Activated T-cell treated with anti-CD3 and anti-CD28 coated beads for 1 hour (primary cell): ENCODE measurements at places on chromosomes 6 and 20.

DNA sequence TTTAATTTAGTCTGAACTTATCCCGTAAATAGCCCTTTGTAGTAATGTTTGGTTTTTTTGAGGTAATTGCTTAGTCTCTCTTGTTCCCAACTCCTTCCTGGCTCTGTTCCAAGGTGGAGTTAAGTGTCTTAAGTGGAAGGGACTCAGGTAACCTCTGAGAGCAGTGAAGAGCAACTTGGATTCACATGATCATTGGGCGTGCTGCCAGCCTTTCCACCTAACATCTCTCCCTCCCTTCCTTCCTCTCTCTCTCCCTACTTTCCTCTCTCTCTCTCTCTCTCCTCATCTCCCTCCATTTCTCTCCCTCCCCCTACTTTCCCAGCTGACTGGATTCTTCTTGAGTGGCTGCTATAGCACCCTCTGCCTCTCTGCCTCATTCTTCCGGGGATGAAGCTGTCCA lies 232.9 kb upstream of the SASH1 start:
- DNase-seq, result no peak

- no peak for DNase-seq
These were observed 575 bp downstream of the WTAP start for GRCh38 chr6:159727717-159728445.

DNA sequence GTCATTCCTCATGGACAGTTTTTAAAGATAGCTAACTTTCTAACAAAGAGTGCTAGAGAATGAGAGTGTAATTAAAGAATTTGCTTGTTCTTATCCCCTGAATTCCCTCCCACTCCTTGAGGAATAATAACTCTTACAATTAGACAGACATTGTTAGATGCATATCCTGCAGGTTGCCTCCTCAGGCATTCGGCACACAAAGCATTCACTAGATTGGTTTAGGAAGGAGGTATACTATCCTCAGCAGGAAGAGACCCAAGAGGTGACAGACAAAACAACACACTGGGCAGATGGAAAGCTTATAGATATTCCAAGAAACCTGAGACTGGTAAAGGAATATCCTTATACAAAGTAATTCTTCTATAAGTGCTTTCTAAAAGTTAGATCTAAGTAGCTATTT lies 109.1 kb upstream of the FAM184A start:
- DNase-seq, result no peak

- DNase-seq, result peak; percentile 48
These were observed 67.3 kb downstream of the PREX1 start for GRCh38 chr20:48760403-48760983.

DNA sequence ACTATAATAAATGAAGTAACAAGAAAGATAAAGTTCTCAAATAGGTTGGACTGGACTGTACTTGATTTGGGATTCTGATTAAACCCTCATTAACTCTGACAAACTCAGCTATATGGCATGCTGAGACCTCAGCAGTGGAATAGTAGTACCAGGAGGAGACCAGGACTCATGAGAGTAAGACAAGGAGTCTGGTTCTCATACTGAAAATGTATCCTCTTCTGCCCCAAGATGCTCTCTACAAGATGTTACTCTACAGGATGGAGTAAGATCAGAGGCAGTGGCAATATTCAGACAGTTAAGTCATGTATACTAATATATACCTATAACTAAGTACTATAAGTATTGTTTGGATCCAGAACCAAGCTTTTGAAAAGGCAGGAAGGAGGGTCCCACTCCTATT lies 31.9 kb upstream of the SYNCRIP start:
- no peak for DNase-seq

DNA sequence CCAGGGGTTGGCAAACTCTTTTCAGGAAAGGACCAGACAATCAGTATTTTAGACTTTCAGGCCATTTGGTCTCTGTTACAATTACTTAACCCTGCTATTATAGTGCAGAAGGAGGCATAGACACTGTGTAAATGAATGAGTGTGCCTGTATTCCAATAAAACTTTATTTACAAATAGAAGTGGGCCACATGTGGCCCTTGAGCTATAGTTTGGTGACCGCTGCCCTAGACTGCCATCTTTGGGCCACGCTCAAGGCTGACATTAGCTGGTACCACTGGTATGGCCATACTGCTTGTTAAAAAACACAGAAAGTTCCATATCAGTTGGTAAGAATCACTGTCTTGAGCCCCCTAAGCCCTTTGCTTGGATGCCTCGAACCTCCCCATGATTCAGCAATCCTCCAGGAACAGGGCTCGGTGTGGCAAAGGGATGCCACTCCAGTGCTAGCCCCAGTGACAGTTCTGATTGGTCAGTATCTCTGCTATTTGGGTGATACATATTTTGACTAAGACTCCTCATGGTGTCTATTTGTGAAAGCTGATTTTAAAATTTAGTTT lies 23.3 kb upstream of the SNRNP48 start:
- DNase-seq, result no peak

DNA sequence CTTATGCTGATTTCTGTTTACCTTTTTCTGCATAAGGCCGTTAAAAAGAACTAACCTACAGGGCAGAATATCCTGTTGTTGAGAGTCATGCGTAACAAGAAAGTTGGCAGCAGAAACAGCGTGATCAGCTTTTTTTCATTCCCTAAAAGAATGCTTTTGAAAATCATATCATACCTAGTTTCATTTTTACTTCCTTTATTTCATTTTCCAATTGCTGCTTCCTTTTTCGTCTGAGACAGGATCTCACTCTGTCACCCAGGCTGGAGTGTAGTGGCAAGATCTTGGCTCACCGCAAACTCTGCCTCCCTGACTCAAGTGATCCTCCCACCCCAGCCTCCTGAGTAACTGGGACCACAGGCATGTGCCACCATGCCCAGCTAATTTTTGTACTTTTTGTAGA lies 4.1 kb downstream of the CALHM6 start:
- DNase-seq, result no peak

- no peak for DNase-seq
These were observed 279.7 kb upstream of the FLRT3 start for GRCh38 chr20:14617123-14617522.

DNA sequence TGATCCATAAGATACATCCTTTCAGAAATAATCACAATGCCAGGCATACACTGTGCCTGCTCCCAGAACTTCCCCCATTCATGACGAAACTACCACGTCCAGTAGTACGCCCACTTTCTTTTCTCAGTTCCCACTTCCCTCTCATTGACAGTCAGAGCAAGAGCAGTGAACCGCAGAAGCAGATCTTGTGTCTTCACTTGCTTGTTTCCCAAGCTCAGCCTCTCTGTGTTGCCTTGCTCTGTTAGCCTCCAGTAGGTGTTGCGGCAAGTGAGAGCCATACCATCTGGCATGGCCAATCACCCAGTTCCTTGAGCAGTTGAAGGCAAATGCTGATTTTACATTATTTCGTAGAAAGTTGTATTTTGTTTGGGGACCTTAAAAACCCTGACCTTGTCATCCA lies 11.7 kb downstream of the UST start:
- no peak for DNase-seq

DNA sequence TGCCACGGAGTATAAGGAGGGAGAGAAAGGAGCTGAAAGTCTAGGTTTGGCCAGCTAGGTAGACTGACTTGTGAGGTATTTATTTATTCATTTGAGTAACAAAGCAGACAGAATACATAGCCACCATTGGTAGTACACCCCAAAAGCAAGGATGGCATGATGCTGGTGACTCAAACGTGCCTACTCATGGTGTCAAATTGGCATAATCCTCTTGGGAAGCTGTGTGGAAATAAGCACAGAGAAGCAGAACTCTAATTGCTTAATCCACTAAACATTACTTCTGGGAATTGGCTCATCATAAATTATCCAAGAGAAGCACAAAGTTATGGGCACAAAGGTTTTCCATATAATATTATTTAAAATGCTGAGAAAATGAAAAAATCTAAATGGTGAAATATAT lies 2.5 kb downstream of the DEFB132 start:
- DNase-seq, result no peak

- no peak for DNase-seq
These were observed 137.7 kb upstream of the ARMC2 start for GRCh38 chr6:108710551-108710950.

DNA sequence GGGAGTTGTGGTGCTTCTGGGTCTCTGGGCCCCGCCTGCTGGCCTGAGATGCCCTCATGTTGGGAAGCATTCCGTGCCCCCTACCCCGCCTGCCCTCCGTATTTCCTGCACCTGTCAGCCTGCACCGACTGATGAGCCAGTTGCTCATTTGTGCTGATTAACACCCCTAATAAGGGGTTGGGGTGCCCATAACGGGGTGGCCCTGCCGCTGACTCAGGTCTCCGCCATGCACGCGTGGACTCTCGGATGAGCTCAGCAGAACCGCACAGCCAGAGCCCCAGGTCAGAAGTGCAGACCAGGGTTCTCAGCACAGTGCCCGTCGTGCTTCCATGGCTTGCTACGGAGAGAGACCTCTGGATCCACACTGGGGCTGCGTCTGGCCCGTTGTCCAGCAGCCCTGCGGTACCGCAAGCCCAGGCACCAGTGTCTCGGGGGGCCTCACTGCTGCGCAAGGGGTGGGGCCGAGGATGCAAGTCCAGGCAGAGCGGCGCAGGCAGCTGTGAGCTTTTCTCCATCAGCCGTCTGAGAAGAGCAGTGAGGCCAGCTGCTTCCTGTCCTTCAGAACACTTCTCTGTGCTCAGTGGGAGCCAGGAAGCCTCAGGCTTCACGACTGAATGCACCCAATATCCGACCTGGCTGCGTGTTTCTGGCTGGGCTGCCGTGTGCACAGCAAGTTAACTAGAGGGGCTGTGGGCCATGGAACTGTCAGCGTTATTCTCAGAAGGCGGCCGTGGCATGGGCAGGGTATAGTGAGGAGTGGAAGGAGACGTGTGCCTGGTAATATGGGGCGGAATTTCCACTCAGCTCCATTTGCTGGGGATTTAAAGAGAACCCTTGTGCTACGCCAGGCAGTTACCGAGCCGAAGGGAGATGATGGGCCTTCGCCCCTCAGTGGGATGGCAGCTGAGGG lies 18.6 kb downstream of the MTG2 start:
- DNase-seq, result no peak

DNA sequence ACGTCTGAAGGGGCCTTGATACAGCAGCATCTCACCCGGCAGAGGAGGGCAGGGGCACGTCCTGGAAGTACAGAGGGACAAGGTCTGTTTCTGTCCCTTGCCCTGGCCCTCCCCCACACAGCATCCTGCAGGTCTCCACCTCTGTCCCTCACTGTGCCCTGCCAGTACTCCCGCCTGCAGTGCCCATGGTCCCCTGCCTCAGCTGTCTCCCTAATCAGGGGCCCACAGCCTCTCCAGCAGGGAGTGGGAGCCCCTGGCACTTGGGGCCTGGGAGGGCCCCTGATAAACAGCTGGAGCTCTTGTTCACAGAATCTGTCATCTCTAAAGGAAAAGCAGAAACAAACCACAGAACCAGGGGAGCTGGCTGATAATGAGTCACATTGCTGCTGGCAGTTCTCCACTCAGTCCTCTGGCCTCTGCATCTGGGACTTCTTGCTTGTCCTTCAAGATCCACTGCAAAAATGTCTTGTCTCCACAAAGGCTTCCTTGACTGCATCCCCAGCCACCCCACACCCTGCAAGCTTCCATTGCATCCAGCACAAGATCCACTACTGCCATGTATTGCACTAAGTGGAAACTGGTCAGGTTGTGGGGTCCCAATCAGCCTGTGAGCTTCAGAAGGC lies 33.2 kb upstream of the TAF8 start:
- DNase-seq, result no peak

DNA sequence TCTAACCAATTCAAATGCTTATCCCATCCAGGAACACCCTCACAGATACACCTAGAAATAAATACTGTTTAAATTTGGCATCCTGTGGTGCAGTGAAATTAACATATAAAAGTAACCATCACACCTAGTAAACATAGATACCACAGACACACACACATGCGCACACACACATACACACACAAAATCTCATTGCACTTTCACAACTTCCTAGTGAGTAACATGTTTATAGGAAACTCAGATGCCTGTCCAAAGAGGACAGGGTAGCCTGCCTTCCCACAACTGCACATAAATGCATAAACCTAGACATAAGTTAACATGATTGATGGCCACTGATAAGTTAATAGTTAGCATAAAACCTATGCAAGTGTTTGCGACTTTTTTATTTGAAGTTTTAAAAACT lies 56.8 kb downstream of the LRRC1 start:
- no peak for DNase-seq

GRCh38 chr6:5450073-5450472 lies 188.8 kb downstream of the FARS2 start:
- no peak for DNase-seq

DNA sequence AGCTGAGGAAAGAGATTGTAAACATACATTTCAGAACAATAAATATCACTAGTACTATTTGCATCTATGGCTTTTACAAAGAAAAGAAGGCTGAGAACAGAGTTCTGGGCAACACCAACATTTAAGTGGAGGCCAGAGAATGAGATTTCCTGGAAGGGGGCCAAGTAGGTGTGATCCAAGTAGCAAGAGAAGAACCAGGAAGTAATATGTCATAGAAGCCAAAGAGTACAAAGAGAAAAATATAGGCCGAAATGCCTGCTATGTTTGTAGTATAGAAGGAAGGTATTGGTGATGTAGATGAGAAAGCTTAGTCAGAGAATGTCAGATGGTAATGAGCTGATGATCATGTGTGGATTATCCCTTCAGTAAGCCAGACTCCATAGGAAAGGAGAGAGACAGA lies 94.5 kb downstream of the PERP start:
- no peak for DNase-seq

DNA sequence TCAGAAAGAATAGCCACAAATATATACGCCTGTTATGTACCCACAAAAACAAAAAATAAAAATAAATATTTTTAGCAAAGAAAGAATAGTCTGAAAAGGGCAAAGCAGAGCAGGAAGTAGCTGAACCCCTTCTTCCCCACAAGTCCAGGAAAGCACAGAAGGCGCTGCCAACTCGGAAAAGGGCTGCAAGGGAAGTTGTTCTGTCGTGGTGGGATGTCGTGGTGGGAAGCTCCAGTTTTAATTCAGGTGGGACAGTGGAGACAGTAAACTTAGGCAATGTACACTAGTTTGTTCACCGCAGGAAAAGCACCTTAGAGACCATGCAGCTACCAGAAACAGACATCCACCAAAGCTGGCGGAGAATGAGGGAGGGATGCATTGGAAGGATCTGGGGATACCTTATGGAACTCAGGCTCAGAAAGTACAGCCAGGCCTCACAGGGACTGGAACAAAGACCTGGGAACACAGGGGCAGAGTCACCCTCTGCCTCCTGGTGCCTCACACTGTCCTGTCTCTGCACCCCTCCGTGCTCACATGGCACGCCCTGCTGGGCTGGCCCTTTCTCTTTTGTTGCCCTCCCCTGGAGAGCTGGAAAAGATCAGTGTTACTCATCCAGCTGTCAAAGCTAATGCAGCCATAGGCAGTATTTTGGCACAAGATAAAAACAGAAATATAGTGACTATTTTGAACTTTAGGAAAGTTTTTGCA lies 3.3 kb upstream of the APMAP start:
- no peak for DNase-seq

DNA sequence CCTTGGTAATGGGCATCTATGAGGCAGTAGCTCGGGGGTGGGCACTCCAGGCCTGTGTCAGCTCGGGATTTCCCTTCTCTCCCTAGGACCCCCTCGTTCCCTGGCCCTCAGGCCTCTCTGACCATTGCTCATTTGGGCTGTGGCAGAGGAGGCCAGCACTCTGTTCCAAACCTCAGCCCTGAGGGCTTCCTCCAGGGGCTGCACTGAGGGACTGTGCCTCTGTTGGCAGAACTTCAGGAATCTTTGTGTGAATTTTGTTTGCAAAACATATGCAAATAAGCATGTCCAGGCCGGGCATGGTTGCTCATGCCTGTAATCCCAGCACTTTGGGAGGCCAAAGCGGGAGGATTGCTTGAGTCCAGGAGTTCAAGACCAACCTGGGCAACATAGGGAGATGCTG lies 11.0 kb downstream of the PACSIN1 start:
- DNase-seq, result no peak
